ENCODE measurements at places on chromosomes 7 and 10.

GRCh38 chr7:152956006-152956405, 196.5 kb downstream of the ACTR3B start:
- DNase-seq: no peak

DNA sequence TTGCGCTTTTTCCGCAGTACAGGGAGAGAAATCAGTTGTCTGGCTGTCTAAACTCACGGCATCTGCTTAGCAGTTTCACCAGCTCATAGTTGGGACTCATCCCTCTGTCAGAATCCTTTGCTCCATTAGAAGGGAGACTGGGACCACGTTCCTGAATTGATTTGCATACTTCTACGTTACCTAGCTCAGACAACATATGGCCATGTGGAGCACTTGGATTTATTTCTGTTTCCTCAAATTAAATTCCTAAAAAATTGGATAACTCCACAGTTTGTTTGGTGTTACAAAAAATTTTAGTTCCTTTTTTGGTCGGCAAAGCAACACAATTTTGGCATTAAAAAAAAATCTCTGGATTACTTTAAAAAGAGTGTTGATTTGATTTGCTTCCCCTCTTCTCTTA, 614.0 kb downstream of the AUTS2 start:
- no peak for DNase-seq

DNA sequence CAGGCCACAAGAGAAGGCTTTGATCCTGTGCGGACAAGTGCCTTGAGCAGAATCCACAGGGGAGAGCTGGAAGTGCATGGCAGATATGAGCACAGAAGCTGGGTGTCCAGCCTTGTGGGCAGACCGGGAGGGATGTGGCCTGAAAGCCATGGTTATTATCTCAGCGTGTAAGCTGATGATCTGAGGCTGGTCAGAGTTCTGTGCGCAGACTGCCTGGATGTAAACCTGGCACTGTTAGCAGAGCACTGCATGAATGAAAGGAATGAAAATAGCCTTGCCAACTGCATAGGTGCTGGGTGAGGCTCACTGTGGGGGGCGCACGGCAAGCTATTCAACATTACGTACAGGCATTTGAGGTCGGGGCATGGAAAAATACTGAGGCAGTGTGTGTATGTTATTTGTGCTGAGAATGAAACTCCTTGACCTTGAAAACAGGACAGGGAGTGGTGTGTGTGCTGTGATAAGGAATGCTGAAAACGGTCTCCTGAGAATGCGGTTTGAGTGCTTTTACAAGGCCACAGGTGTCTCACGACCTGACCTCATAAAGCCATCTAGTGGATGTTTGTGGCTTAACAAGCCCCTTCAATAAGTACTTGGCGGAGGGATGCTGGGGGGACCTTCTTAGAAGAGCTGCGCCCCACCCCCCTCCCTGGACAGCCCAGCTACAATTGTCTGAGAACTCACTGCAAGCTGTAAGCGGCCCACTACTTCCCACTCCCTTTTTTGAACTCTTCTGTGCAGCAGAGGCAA, 18.7 kb downstream of the AKR1C1 start:
- DNase-seq: peak; percentile 78

DNA sequence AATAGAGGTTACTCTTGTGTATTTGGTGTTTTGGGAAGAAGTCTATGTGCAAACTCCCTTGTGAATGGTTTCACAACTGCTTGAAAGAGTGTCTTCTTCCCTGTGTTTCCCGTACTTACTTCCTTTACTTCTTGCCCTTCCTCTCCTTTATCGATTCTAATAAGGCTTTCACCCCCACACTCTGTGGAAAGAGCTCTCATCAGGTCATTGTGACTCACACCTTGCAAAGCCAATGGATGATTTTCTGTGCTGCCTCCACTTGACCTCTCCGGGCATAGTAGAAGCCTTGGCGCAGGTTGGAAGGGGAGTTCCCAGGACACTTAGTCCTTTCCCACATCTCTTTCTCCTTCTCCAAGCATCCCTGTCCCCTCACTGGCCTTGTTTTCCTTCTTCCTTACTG, 6.2 kb upstream of the TSPAN15 start:
- DNase-seq: no peak

DNA sequence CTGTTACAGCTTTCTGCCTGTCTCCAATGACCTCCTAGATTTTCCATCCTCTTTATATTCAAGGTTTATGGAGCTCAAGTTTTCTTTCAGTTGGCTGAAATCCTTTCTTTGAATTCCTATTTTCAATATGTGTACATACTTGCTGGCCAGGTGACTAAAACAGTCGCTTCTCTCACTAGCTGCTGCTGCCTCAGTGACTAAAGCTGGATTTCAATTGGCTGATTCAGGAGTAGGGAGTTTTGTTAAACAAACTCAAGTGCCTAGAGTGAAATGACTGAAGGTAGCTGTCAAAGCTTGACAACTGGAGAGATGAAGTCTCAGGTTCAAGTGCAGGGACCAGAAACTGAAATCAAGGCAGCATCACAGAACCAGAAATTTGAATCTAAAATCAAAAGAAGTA, 6.7 kb upstream of the POLR1F start:
- no peak for DNase-seq

GRCh38 chr10:103125323-103126267, 67.5 kb downstream of the NT5C2 start:
- DNase-seq: no peak

DNA sequence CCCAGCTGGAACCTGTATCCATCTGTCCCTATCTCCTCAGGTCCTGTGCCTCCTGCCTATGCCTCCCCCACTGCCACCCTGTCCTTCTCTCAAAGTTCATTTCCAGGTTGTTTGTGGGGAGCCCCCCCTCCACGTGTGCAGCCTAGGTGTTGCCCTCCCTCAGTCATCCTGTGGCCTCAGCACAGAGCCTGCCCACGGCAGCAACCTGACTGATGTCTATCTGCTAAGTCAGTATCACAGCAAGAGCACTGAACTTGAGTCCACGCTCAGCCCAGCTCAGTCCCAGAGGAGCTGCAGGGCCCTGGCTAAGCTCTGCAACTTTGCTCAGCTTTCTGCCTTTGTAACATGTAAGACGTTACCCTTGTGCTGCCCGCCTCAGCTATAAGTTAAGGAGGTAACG, 28.7 kb downstream of the FAM53B start:
- DNase-seq: no peak

GRCh38 chr10:46558122-46558391, 1.6 kb upstream of the GPRIN2 start:
- DNase-seq: no peak

GRCh38 chr10:89345367-89346000, 17.7 kb downstream of the IFIT3 start:
- DNase-seq: no peak

GRCh38 chr7:39633563-39634477, 10.4 kb downstream of the RALA start:
- DNase-seq: no peak

- DNase-seq: no peak
Observed at GRCh38 chr7:85030893-85031292, 156.0 kb downstream of the SEMA3D start.

DNA sequence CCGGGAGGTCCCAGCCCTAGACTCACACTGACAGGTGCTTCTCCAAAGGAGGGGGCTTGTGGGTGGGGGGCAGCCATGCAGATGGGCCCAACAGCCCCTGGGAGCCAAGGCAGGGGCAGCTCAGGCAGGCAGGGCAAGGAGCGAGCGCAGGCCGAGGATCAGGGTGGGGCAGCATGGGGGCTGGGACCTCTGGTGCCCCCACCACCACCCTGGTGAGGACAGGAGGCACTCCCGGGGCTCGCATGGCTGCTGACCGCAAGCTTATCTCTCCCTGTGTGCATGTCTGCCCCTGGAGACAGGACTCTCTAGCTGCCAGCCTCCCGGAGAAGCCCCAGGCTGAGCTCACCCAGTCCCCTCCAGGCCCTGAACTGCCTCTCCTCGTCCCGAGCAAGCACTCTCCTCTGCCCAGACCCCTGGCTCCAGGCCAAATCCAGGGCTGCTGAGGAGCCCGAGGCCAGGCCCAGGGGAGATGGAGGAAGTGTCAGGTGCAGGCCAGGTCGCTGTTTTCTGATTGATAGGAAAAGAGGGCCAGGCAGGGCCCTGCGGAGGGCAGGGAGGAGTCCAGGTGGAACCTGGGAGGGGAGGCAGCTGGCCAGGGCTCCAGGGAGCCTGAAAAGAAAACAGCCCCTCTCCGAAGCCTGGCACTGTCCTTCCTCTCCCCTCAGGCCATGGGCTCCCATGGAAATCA, 39.0 kb downstream of the PDGFA start:
- peak; percentile 28 for DNase-seq

GRCh38 chr10:119328223-119328622, 120.9 kb downstream of the GRK5 start:
- DNase-seq: no peak

DNA sequence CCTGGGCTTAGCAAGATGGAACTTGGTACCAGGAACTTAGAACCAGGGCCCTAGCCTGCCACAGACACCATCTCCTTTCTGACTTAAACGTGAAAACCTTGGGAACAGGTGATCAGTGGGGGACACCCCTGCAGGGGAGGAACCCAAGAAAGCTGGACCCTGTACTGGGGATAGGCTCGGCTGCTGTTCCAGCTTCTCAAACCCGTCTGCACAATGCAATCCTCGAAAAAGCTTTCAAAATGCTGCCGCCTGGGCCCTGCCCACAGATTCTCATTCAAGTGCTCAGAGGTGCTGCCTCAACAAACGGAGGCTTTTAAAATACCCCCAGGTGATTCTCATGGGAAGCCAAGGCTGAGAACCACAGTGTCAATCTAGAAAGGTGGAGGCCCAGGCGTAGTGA, 169.7 kb downstream of the ARHGAP21 start:
- no peak for DNase-seq

GRCh38 chr7:15723841-15724240, 37.4 kb upstream of the MEOX2 start:
- no peak for DNase-seq

GRCh38 chr7:144786079-144786478, 49.8 kb downstream of the TPK1 start:
- no peak for DNase-seq

DNA sequence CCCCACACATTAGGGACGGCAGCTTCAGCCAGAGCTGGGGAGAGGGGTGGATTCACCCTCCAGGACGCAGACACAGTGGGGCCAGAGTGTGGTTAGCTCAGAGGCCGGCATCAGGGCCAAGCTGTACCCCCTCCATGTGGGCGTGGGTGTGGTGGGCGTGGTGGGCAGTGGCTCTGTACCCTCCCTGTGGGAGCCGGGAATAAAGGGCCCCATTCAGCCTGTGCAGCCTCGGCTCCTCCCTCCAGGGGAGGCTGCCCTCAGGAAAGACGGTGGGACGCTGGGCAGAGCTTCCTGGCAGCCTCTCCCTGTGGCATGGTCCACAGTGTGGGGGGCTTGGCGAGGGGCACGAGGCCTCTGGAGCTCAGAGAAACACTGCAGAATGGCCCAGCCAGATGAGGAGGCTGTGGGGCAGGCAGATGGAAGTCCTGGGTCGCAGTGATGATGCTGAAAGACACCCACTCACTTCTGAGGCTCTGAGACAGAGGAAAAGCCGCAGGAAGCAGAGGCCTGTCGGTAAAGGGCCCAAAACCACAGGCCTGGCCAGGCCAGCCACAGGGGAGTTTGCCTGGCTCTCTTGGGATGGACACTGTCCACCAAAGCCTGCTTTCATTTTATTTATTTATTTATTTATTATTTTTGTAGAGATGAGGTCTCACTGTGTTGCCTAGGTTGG, 108.0 kb downstream of the SH3PXD2A start:
- DNase-seq: no peak

GRCh38 chr10:126177417-126178030, 210.8 kb downstream of the ADAM12 start:
- no peak for DNase-seq

GRCh38 chr7:145293754-145294153, 457.9 kb upstream of the TPK1 start:
- DNase-seq: no peak

DNA sequence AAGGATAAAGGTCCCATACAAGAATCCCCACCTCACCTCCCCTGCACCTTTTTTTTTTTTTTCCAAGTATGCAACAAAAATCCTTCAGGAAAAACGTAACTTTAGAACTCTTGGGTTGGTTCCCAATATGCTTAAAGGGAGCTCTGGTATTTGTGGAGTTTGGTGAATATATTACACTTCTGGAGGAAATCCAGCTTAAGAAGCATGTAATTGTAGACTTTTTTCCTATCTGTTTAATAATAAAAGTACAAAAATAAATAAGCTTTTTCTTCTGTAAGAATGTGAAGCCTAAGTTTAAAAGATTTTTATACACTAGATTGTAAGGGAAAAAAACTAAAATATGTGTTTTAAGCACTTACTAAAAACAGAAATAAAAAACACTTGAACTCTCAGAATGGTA, 102.3 kb downstream of the SORBS1 start:
- no peak for DNase-seq

DNA sequence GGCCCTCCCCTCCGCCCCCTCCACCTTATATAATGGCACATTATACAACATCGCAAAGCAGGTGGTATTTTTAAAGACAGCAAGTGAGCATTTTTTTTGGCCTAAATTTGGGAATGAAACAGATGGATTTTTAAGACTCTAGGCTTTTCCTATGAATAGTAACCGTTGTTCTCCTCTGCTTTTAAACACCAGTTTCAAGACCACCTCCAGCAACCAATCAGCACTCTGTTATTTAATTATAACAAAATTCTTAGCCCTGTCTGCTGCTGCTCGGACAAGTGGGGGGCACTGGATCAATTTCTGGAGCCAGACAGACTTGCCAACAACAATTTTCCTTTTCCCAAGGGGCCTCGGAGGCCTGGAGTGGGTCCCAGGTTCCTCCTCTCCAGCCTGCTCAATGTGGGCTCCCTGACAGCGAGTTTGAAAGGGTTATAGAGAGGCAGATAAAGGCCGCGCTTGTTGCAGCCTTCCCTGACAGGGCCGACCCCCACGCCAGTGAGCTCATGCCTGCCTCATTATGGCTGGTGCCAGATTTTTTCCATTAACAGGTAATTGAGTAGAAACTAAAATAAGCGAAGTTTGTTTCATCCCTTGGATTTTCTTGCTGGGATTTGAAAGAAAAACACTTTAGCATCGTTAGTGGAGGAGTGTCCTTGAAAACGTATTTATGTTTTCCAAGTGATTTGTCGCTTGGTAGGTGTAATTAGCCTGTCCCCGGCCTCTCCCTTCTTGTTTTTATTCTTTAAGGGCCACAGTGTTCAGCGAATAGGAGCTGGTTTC, 227.3 kb downstream of the TCF7L2 start:
- DNase-seq: no peak
